ENCODE measurements at places on chromosomes 11 and 22. TPM values are rescaled to one million over a fixed set of nuclear protein-coding genes. Genes with fewer than 3 reads are reported as not detected.

DNA sequence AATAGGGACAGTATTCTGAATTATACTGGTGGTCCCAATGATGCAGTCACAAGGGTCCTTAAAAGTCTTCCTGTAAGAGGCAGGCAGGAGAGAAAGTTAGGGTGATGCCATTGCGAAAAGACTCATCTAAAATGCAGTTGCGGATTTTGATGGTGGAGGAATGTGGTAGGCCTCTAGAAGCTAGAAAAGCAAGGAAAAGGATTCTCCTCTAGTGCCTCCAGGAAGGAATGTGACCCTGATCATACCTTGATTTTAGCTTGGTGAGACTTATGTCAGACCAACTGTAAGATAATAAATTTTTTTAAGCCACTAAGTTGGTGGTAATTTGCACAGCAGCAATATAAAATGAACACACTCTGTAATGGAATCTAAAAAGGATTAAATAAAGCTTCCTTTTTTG lies 33.8 kb downstream of the CHORDC1 start:
- H3K4me1 ChIP-seq, result no peaks in the 10 kb centered on the region
- DNase-seq, result no peak
- H3K27me3 ChIP-seq, result no peaks in the 10 kb centered on the region
- no peak overlapping the region for H3K27ac ChIP-seq

DNA sequence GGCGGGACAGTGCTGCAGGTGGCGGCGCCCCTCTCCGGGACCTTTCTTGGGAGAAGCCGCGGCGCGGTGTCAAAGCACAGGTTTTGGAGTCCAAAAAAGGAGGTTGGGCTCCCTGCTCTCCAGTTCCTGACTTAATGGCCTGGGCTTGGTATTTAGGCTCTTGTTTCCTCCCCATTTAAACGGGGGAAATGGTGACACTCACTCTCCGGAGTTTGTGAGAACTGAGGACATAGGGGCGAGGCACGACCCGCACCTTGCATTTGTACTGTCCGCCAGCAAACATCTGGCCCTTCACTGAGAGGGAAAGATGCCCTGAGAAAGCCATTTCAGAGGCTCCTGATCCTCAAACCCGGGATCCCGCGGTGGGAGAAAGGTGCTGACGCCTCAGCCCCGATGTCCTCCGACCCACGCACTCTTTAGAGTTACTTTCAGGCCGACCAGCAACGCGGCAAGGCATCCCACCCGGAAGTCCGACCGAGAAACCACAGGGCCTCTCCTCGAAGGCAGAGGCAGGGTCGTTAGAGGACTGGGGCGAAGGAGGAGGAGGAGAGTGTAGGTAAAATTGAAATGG lies 2.9 kb upstream of the WDR74 start:
- peak overlapping the region; percentile 99 for H3K27ac ChIP-seq
- no peaks in the 10 kb centered on the region for H3K27me3 ChIP-seq
- DNase-seq, result peak; percentile 27

The MUC6 gene
- polyA plus RNA-seq, result not detected

- no peaks in the 10 kb centered on the region for H3K36me3 ChIP-seq
- H3K4me1 ChIP-seq, result peaks cover 15% of the 10 kb centered on the region
- DNase-seq, result no peak
- no peaks in the 10 kb centered on the region for H3K27me3 ChIP-seq
Observed at GRCh38 chr11:66877588-66878385, 20.9 kb downstream of the LRFN4 start.

DNA sequence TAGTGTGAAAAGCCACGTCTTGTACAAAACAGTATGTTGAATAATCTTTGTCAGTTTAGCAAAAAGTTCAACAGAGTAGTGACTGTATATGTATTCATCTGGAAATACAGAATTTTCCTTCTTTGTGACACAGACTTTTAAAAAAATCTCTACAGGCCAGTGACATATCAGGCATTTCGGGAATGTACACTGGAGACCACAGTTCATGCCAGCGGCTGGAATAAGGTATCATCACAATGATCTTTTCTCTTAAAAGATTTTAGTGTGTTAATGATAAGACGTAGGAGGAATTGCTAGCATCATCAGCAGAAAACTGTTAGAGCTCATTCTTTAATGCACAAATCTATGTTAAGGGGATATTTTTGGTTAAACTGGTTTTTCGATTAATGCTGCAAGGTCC lies 57.4 kb downstream of the BCL2L13 start:
- H3K36me3 ChIP-seq, result no peaks in the 10 kb centered on the region
- no peaks in the 10 kb centered on the region for H3K27me3 ChIP-seq
- H3K4me1 ChIP-seq, result no peaks in the 10 kb centered on the region
- H3K4me3 ChIP-seq, result no peak overlapping the region
